ENCODE measurements at places on chromosomes 2 and 18.

- DNase-seq: no peak
Observed at GRCh38 chr2:77232909-77233425, 289.2 kb downstream of the LRRTM4 start.

GRCh38 chr2:5540856-5541255 lies 151.3 kb upstream of the SOX11 start:
- DNase-seq: no peak

GRCh38 chr2:70490381-70490780 lies 63.2 kb downstream of the TGFA start:
- DNase-seq: no peak

GRCh38 chr2:45331410-45331786 lies 279.7 kb downstream of the SRBD1 start:
- DNase-seq: no peak

DNA sequence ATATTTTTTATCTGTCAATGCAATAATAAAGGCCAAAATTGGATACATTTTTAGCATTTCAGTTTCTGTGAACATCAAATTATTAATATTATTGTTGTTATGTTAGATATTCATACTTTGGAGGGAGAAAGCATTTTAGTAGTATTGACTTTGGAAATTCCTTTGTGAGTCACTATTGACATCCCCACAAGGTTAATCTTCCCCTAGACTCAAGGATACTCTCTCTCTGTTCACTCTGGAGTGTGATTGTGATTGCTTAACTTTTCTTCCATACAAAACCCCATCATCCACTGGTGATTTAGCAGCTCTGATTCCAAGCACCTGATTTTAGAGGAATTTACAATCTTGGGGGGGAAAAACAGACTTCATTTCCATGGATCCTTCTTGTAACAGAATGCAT lies 352.0 kb downstream of the THSD7B start:
- DNase-seq: no peak

DNA sequence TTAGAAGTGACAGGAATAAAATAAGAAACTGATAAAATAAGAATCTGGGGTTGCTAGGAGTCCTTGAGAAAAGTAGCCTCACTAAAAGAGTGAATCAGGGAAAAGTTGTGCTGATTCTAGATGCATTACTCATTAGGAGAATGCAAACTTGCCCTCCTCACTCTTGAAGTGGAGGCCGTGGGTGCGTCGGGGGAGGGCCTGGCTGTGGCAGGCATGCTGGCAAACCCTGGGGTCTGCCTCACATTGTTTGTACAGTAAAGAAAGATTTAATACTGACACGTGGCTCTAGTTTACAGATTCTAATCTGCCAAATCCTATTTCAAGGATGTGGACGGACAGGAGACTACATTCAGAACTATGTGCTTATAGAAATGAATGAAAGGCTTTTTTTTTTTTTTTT lies 41.9 kb downstream of the TANC1 start:
- DNase-seq: no peak

DNA sequence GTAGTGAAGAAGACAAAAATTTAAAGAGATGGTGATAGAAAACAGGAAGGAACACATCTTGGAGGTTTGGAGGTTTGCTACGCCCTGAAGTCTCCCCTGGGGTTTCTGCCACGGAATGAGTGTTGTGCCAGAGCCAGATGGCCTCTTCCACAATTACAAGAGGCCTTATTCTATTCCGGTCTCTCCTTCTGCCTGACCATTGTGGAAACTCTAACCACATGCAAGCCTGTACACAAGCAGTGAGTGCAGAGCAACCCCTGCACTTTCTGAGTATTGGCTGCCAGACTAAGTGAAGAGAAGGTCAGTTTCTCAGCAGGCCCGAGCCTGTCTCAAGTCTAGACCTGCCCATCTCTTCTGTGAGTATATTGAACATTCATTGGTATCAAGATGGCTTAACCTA lies 22.7 kb upstream of the MYO1B start:
- DNase-seq: no peak

- DNase-seq: no peak
Observed at GRCh38 chr2:182784058-182784706, 68.1 kb downstream of the DNAJC10 start.

DNA sequence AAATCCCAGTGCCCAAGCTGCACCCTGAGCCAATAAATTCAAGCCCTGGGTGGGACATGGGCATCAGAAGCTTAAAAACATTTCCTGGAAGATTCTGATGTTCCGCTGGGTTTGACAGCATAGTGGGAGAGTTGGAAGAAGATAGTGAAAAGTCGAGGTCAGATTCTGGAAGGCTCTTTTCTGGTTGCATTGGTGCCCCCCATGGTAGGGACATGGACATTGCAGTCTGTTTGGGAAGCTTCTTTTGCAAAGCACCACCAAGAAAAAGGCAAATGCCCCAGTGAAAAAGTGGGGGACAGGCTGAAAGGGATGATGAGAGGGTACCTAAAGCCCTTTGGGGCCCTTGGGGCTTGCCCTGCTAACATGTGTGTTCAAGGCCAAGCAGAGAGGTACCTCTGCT lies 21.0 kb downstream of the MERTK start:
- no peak for DNase-seq

GRCh38 chr2:169759987-169760386 lies 26.4 kb downstream of the KLHL23 start:
- DNase-seq: no peak

DNA sequence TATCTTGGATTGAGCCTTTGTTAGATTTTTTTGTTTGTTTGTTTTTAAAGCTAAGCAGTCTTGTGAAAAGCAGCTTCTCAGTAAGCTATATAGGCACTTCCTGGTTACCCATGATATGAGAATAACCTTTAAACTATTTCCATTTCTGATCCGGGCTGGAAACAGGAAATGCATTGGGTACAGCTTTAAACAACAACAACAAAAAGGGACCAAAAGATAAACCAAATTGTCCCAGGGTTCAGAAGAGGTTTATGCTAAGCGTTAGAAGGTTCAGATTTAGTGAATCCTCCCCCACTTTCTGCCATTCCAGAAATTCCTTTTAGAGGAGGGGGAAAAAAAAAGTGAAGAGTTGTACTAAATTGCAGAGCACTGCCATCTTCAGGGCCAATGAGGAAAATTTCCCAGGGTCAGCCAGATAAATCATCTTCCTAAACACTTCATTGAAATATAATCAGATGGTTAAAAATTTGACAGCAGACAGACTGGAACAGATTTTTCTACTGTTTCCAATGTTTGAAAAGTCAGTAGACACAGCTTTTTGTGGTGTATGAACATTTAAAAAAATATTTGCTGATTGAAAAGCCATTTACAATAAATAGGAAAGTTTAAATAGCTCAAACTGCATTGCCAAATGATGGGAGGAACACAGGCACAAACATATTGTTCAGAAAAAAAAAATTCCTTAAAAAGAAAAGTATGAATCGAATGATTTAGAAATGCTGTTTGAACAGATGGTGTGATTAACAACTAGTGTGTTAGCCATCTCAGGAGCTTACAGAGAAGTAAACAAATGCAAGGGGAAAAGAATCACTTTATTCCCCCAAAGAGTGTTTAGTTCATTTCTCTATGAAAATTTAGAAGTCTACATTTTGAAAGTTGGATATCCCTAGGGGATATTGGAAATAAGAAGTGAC lies 189.9 kb upstream of the TANK start:
- DNase-seq: peak; percentile 33

DNA sequence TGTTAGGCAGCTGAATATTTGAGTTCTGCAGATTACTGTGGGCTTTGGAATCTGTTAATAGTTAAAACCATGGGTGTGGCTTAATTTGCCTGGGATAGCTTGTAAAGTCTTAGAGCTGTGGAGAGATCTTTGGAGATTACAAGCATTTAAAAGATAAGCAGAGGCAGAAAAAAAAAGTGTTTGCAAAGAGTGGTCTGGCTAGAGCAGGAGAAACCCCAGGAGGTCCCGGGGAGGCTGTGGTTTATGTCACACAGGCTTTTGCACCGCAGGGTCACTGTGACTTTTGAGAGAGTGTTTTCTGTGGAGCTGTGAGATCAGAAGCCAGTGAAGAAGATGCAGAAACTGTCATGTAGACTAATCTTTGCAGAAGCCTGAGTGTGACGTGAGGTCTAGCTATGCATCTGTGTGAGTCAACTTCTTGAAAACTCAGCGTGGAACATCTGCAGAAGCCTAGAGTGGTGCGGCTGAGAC lies 49.0 kb downstream of the SETBP1 start:
- DNase-seq: no peak

DNA sequence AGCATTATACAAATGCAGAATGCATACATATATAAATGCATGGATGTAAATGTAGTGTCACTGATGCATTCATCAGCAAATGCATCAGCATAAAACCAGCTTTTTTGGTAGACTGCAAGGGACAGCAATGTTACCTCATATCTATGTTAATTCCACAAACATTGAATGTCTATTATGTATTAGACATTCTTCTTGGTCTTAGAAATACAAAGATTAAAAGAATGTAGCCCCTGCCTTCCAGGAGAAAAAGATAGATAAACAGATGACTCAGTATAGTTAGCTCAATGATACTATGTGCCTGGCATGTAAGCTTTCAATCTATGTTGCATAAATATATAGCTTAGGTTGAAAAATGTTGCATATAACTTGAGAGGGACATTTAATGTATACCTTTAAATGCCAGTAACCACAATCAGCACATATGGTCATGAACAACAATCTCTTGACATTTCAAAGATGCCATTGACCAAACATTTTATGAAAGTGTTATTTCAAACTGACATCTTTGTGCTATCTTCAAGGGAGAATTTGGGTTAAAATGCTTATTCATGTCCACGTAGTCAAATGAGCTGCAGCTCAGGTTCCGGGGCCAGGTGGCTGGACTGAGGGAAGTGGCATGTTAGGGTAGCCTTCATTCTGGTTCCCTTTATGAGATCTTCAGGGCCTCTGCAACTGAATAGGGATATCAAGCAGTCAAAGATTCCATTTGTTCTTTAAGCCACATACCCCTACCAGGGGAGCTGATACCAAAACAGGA lies 45.2 kb upstream of the GCG start:
- DNase-seq: no peak

GRCh38 chr2:40725950-40726349 lies 274.1 kb upstream of the SLC8A1 start:
- DNase-seq: no peak

DNA sequence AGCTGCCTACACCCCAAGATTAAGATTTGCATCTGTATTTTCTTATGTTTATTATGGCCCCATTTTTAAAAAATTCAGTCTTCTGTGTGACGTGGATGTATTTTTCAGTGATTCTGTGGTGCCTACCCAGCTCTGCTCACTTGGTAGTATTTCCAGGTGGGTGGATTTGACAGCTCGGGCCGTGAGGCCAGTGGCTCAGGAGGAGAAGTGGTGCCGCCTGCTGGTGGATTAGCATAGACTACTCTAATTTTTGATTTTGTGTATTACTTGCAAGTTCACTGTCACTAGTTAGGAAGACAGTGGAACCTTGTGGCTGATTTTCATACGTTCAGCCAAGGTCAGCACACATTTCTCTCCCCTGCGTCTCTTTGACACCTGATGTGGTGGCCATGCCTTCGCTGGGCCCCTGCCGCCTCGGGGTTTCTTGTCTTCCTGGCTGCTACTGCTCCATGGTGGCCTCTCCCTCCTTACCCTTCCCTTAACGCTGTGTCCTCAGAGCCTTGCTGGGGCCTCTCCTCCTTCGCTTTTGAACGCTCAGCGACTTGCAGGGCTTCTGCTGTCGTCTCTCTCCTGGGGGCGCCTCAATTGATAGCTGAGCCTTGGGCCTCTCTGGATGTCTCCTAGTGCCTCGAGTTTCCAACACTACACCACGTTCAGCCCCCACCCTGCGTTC lies 89.4 kb downstream of the DGKD start:
- DNase-seq: peak; percentile 62

GRCh38 chr2:239704737-239705136 lies 303.9 kb upstream of the HDAC4 start:
- DNase-seq: no peak

DNA sequence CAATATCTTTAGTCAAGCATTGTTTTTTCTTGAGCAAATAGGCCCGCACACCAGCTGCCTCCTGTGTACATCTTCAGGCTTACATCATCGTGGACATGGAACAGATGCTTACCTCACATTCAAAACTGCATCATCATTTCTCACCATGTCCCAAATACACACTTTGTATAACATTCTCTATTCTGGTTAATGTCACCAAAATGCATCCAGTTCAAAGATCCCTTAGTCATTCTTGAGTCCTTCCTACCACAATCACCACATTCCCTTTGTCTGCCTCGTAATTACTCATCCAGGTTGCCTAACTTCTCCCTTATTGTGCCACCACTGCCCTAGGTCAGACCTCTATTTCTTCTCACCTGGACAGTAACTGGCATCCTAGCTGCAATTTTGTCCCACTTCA lies 373.7 kb upstream of the GALNT5 start:
- no peak for DNase-seq

DNA sequence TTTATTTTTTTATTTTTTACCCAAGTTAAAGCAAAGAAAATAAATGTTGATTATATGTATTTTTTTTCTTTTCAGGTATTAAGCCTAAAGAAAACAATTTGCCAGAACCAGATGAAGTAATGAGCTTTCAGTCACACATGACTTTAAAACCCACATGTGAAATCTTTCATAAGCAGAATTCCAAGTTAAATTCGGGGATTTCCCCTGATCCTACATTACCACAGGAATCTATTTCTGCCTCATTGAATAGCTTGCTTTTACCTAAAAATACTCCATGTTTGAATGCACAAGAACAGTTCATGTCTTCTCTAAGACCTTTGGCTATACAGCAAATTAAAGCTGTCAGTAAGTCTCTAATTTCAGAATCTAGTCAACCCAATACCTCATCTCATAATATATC lies 26.6 kb downstream of the GEN1 start:
- DNase-seq: no peak

DNA sequence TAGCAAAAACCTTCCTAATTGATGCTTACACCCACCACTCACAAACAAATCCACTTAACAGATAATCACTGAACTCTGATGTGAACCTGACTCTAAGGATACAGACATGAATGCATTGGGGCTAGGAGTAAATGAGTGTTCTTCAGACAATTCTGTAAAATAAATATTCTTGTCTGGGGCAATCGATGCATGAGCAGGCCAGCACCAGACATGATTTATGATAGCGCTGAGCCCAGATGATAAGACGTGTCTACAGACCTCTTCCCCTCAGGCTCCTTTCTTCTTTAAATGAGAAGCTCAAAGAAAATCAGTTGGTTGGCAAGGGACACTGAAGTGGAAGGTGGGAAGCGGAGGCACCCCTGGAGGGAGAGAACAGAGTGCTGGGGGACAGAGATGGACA lies 27.3 kb upstream of the BIN1 start:
- no peak for DNase-seq

DNA sequence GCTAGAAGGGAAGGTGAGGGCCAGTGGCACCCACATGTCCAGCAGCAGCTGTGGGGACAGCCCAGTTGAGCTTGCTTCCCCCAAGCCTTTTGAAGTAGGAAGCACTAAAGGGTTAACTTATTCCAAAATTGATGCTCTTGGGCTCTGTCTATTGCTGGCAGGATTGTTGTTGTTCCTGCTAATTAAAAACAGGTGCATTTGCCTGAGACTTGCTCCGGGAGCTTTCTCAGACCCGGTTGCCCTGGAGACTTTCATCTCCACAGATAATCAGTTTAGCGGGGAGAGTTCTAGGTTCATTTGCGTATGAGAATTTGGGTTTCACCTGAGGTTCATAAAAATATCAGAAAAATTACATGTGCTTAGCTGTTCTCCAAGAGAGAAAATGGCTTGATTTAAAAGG lies 277.3 kb downstream of the LRATD1 start:
- no peak for DNase-seq

- peak; percentile 75 for DNase-seq
Observed at GRCh38 chr2:237540823-237541222, 25.6 kb upstream of the PRLH start.
